Activated CD4-positive, alpha-beta T cell treated with anti-CD3 and anti-CD28 coated beads, Interleukin-2, amount 10 ng/mL, durations not matched to agents 7 days and 5 days (primary cell): ENCODE measurements at places on chromosomes 11 and 22. TPM values are rescaled to one million over a fixed set of nuclear protein-coding genes. Genes with fewer than 3 reads are reported as not detected.
A peak's percentile ranks its signal among the peaks of the same experiment; 100 is the strongest.

DNA sequence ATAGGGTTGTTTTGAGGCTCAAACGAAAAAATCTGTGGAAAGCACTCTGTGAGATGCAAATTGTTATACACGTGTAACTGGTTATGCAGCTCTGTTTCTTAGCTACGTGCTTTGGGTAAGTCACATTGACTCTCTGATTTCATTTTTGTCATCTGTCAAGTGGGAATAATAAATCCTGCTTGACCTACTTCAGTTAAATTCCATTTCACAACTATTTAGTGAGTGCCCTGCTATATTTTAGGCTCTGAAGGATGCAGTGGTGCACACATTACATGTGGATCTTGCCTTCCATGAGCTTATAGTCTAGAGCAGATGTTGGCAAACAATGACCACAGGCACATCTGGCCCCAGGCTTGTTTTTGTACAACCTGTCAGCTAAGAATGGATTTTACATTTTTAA, 133.6 kb upstream of the PLET1 start:
- DNase-seq: no peak
- no peaks in the 10 kb centered on the region for H3K4me1 ChIP-seq
- H3K4me3 ChIP-seq: no peak overlapping the region
- H3K27me3 ChIP-seq: no peaks in the 10 kb centered on the region
- no peak overlapping the region for H3K27ac ChIP-seq

- H3K36me3 ChIP-seq: no peaks in the 10 kb centered on the region
- peak overlapping the region; percentile 36 for H3K27ac ChIP-seq
- peak overlapping the region; percentile 48 for H3K4me3 ChIP-seq
- peaks cover 11% of the 10 kb centered on the region for H3K4me1 ChIP-seq
Observed at GRCh38 chr11:1570531-1570895, 1.6 kb downstream of the DUSP8 start.

DNA sequence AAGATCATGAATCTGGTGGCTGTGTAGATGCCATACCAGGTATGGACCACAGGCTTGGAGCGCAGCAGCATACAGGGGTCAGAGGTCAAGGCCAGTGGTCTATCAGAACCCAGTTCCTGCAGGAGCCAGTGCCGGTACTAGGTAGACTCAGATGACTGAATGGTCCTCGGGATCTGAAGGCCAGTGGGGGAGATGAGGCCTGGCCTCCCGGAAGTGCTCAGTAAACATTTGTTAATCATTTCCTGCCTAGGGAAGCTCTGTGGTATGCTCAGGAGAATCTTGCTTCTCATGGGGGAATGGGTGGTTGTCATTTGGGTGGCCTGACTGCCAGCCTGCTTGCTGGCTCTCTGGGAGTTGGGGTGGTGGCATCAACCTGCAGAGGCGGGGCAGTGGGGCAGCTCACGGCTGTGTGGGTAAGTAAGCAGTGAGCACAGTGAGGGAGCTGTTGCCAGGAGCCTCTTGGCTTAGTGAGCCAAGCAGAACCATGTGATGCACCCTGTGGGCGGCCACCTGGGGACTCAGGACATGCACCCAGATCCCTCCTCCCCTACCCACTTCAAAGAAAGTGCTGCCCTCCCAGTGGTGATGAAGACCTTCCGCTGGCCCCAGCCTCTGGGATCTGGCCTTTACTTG, 33.0 kb downstream of the PTPRJ start:
- H3K36me3 ChIP-seq: peaks cover 49% of the 10 kb centered on the region
- no peaks in the 10 kb centered on the region for H3K27me3 ChIP-seq
- DNase-seq: peak; percentile 63
- peak overlapping the region; percentile 96 for H3K27ac ChIP-seq
- H3K4me3 ChIP-seq: peak overlapping the region; percentile 53
- H3K4me1 ChIP-seq: peaks cover 87% of the 10 kb centered on the region

HTR3B gene
- total RNA-seq: not detected

LBHD1 gene
- total RNA-seq: 21.3 TPM
